ENCODE measurements at places on chromosomes 5 and 9.

DNA sequence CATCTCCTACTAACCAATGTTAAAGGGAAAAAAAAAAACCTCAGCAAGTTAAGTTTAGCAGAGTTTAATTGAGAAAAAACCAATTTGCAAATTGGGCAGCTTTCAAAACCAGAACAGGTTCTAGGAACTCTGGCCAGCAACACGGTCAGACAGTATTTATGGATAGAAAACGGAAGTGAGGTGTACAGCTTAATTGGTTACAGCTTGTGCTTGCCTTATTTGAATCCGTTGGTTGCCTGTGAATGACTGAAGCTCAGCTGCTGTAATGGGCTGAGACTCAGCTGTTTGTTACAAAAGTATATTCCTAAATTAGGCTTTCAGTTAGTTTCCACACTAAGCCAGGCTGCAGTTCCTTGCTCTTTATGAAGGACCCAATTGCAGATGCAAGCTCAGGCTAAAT, 217.0 kb downstream of the SREK1 start:
- no peak for DNase-seq

DNA sequence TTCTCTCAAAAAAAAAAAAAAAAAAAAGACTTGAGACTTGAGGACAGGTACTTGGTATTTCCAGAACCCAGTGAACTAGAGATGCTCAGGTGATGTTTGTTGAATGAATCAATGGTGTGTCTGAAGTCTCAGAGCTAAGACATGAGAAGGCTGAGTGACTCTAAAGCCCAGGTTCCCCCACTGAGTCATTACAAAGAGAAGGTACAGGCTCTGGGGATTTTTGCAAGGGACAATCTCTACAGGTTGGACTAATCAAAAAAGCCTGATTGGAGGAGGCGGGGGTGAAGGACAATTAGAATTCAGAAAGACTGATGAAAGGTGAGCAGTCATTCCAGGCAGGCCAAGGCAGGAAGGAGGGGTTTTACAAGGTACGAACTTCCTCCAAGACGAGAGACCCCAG, 8.2 kb upstream of the FABP6 start:
- no peak for DNase-seq

DNA sequence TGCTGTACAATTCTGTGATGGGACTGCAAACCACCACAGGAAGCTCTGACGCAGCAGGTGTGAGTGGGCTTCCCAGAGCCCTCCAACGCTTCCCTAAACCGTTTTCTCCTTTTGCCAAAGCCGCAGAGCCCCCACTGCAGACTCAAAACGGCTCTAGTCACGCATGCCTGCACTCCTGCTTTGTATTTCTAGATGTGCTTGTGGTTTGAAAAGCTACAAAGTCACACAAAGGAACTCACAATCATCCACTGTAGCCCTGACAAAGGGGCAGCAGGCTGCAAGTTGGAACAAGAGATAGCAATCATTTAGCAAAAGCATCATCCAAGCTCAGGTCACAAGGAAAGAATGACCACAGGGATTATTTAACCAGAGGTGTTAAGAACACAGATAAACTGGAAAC, 79.3 kb downstream of the PTPN3 start:
- DNase-seq: no peak

DNA sequence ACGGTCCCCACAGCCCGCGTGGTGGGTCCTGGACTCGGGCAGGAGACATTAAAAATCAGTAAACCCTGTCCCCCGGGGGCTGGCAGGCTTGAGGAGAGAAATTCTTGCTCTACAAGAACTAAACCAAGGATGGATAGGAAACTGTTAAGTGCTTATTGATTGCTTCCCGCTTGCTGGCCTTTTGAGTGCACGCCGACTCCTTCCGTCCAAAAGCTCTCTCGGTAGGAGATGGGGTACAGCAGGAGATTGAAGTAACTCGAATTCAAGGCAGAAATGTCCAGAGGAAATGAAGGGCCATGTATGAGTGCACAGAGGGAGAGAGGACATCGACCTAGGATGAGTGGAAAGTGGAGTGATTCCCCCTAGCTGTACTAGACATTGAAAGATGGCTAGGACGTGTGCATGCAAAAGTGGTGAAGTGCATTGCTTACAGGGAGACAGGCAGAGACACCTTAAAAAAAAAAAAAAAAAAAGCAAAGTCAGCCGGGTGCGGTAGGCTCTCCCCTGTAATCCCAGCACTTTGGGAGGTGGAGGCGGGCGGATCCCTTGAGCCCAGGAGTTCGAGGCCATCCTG, 923 bp downstream of the RECK start:
- DNase-seq: no peak

- DNase-seq: no peak
Measured at GRCh38 chr5:178318382-178318781, 85.8 kb upstream of the PHYKPL start.

DNA sequence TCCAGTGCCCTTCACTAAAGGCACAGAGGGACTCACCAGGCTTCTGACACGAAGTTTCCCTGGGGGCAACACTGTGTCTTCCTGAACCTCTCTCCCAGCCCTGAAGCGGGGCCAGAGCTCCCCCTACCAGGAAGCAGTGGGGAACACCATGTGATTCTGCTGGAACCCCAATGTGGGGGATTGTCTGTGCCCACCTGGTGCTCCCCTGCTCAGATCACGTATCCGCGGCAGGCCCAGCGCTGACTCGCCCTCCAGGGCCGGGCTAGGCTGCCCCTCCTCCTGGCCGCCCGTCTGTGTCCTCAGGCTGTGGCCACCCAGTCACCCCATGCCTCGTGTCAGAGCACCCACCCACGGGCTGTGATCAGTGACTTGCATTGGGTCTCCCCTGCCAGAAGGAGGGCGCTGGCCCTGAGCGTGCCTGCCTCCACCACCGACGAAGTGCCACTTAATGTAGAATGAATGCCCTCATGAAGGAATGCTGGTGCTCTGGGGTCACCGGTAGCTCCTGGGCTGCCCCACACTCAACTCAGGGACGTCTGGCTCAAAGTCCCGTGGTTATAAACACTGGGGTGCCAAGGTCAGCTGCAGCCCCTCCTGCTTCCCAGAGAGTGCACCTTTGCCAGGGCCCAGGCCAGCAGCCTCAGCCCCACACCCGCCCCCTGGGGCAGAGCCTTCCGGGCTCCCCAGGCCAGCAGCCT, 22.1 kb downstream of the SARDH start:
- DNase-seq: peak; percentile 74

GRCh38 chr9:3288686-3289085, 237.1 kb downstream of the RFX3 start:
- no peak for DNase-seq

DNA sequence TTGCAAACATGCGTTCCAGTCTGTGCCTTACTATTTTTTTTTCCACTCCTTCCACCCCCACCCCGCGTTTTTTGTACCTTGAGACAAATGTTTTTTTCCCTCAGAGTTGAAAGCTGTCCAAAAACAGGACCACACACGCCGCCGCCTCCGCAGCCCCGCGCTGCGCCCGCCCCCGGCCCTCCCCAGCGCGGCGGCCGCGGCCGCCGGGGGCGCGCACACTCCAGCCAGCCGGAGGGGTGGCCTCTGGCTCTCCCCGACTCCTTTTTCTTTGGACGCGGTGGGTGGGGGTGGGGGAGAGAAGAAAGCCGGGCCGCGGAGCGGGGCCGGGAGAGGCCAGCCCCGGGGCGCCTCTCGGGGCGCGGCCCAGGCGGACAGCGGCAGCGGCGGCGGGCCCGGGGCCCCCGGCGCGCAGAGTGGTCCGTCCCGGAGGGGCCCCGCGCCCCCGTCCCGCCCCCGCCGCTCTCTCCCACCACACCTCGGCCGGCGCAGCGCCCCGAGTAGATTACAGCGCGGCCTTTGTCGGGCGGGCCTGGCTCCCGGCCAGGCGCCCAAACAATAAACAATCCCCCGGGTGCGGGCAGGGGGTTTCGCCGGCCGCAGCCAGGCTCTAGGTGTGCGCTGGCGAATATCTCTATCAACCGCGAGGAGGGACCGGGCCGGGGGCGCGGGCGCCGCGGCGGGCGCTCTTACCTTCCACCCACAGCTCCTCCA, 10.9 kb downstream of the PTCH1 start:
- DNase-seq: no peak

- DNase-seq: no peak
Measured at GRCh38 chr9:124551472-124552272, 44.5 kb upstream of the NR5A1 start.

- DNase-seq: no peak
Measured at GRCh38 chr5:40484495-40484894, 195.2 kb upstream of the PTGER4 start.

DNA sequence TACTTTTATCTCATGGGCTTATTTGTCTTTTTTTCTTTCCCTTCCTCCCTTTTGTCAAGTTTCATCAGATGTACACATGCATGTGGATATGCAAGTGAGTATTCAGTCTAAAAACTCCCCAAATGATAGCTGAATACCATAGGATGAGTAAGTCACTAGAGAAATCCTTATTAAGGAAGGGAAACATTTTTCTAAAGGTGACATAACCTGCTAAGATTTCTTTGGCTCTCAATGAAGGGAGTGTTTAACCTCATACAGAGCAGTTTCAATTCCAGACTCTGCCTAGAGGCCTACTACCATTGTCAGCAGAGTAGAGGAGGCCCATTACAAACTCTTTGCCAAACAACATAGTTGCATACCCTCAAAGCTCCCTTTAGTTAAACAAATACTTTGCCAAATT, 192.4 kb downstream of the ARHGEF28 start:
- no peak for DNase-seq

- DNase-seq: no peak
Measured at GRCh38 chr5:157212307-157212706, 31.7 kb downstream of the ITK start.

GRCh38 chr5:150694612-150695011, 6.2 kb downstream of the RBM22 start:
- DNase-seq: no peak

DNA sequence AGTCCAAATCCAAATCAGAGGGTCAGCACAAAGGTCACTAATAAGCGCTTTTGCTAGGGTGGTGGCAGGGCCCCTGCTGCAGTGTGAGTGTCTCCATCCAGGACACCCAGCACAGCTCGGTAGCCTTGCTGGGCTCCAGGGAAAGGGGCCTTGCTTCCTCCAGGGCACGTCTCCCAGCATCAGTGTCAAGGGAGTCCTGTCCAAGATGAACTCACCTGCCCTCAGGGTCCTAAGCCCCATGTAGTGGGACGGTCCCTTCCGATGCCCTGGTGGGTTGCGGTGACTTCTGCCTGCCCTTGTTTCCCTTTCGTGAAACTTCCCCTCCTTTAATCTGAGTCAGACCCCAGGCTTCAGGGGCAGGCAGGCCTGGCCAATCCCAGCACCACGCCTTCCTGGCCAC, 101.7 kb downstream of the ZNF354C start:
- peak; percentile 58 for DNase-seq

DNA sequence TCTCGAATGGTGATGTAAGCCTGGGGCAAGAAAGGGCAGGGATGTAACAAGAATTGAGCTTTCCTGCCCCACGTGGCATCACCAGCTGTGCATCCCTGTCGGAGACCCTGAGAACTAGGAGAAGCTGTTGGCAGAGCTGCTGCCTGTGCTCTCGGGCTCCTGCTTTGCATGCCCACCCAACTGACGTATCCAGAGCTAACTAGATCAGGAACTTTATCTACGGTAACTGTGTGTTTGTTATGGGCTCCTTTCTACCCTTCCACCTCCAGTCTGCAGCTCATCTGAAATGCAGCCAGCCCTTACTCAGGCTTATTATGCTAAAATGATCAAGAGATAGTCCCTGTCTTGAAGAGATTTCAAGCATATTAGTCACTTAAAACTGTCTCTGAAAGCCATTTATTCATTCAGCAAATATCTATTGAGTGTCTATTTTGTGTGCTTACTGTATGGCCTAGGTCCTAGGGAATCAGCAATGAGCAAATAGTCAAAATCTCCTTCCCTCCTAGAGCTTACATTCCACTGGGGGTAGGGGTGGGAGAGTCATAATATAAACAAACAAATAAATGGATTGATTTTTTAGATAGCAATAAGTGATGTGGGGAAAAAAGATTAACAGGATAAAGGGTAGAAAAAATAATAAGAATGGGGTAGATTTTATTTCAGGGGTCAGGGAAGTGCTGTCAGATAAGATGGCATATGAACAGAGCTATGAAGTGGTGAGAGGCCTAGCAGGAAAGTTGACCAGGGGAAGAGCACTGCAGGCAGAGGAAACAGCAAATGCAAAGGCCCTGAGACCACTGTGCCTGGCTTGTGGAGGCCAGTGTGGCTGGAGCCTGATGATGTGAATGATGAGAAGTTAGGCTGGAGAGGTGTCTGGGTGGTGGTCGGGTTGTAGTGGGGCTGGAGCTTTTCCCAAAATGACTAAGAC, 118.2 kb downstream of the GALNT10 start:
- no peak for DNase-seq

DNA sequence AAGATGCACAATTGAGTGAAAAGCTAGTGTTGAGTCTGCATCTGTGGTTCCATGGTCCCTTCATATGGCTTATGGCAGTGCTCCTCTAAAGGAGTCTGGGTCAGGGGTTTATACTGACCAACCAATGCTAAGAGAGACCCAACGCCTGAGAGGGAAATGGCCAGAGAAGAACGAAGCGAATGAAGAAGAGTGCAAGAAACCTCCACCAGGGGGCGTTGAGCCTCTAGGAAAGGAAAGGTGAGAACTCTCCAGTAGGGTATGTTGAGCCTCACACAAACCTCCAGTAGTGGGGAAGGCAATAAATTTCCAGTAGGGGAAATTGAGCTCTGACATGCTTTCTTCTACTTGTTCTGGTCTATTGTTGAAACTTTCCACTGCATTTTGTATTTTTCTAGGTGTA, 470.6 kb downstream of the PRDM9 start:
- DNase-seq: no peak

DNA sequence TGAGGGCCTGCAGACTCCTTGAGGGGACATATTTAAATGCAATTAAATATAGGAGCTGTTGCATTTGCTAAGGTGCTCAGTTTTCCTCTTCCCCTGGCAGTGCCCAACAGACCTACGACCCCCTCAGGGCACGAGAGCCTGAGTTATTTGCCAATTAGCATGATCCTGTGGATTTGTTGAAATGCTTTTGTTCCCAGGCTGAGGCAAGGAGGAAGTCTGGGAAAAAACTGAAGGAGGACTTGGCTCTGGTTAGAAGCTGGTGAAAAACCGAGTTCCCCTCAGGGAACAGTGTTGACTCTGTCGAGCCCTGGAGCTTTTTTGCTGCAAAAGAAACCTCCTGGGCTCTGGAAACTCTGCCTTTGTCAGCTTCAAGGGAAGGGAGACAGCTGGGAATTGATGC, 103.6 kb upstream of the SHB start:
- no peak for DNase-seq

GRCh38 chr5:67771221-67771620, 444.3 kb upstream of the PIK3R1 start:
- no peak for DNase-seq

DNA sequence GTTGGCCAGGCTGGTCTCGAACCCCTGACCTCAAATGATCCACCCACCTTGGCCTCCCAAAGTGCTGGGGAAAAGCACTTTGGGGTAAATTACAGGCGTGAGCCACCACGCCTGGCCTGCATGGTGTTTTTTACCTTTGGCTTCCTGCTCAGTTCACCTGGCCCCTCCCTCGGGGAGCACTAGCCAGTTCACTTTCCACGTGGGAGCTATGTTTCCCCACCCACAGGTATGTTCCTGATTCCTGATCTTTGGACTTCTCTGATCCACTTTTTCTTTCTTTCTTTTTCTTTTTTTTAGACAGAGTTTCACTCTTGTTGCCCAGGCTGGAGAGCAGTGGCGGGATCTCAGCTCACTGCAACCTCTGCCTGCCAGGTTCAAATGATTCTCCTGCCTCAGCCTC, 15.8 kb downstream of the DAB2IP start:
- DNase-seq: no peak

GRCh38 chr9:10134266-10134665, 478.5 kb downstream of the PTPRD start:
- DNase-seq: no peak

- DNase-seq: no peak
Measured at GRCh38 chr9:101037430-101037829, 8.9 kb downstream of the PLPPR1 start.

- DNase-seq: no peak
Measured at GRCh38 chr9:289121-289520, 74.5 kb downstream of the DOCK8 start.

GRCh38 chr5:143147902-143148301, 255.6 kb downstream of the NR3C1 start:
- DNase-seq: no peak
